Memory B cell (primary cell): ENCODE measurements at places on chromosomes 2 and 18.
A peak's percentile ranks its signal among the peaks of the same experiment; 100 is the strongest.

- no peak for DNase-seq
Measured at GRCh38 chr2:235688511-235689426, 194.9 kb downstream of the AGAP1 start.

GRCh38 chr2:216591480-216591879 lies 41.7 kb upstream of the IGFBP2 start:
- no peak for DNase-seq

DNA sequence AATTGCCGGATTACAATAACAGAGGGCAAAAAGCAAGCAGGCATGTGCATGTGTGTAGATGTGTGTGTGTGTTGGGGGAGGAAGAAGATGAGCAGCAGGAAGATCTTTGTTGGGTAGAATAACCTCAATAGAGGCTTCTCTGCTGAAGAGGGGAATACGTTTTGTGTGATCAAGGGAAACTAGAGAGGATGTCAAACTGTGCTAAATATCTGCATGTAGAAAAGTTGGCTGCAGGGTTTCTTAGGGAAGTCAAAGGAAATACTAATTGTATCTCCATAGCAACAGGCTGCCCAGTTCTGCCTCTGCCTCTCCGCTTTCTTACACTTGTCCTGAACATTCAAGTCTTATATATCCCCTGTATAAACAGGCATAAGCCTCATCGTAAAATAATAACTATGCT lies 190.1 kb upstream of the RND3 start:
- no peak for DNase-seq

GRCh38 chr2:26202981-26203490 lies 30.1 kb downstream of the GAREM2 start:
- DNase-seq = no peak

GRCh38 chr2:230920167-230920566 lies 4.9 kb downstream of the GPR55 start:
- no peak for DNase-seq

DNA sequence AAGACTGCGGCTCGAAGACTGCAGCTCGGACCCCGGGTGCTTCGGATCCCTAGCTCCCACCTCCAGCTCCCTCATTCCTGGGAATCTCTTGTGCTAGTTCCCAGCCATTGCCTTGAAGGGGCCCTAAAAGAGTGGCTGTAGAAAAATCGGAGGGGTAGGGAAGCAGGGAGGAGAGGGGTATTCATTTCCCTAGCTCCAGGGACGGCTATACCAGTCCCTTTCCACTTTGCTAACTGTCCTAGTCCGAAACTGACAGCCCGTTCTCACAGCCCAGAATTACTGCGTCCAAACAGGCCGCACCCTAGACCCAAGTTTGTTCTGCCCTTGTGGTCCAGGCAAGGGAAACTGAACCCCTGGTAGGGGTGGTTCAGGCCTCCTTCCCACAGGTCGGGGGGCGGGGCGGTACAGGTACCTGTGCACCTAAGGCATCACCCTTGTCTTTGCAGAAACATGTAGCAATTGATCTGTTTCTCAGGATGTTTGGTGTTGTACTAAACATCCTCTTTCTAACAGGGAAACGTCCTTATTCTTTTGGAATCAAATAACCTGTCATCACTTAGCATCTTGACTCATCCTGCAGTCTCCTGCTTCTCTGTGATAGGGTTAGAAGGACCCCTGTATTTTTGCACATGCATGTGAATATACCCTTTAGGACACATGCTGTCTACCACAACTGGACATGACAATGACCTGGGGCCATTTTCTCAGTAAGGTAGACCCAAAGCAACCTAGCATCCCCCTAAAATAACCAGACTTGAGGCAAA lies 4.0 kb downstream of the EMX1 start:
- no peak for DNase-seq

- DNase-seq = no peak
Measured at GRCh38 chr2:107108556-107108955, 222.6 kb upstream of the ST6GAL2 start.

- DNase-seq = no peak
Measured at GRCh38 chr2:35931626-35932025, 424.0 kb upstream of the CRIM1 start.

DNA sequence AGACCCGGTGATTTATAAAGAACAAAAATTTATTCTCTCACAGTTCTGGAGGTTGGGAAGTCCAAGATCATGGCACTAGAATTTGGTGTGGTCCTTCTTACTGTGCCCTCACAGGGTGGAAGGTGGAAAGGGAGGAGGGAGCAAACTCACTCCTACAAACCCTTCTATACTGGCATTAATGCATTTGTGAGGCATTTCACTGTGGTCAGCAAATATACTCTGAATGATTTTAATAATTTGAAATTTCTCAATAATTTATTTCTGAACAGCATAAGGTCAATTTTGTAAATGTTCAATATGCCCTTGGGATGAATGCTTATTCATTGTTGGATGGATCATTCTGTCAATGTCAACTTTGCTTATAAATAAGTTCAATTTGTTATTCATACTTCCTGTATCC lies 120.6 kb downstream of the GATA6 start:
- DNase-seq = no peak

- DNase-seq = peak; percentile 42
Measured at GRCh38 chr18:51051105-51051712, 21.2 kb downstream of the SMAD4 start.

DNA sequence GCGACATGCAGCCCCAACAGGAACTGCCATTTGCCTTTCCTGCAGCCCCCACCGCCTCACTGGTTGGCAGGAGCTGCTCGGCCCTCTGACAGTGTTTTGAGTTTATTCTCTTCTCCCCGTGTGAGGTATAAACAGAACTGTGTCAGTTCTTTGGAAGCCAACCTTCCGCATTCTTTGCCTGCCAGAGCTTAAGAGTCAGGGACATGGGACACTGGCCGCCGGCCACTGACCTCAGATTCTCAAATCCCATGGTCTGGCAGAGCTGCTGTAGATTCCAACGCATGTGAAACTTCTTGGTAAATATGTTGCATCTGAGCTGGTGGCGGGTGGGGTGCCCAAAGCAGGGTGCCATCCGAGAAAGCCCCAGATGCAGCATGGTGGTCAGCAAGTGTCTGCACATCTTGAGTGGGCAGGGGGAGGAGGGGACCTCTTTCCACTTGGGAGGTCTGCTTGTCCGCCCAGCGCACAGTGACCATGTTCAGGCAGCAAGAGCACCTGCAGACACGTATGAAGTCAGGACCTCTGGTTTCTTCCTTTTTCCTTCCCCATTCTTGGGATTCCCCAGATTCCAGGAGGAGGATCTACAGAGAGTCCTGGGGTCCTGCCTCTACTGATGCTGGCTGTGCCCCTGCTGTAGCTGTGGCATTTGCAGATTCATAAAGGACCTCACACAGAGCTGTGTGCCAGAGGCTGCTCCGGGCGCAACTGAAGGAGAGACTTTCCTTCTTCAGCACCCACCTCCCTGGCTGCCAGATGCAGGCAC lies 23.8 kb downstream of the ASB18 start:
- no peak for DNase-seq

DNA sequence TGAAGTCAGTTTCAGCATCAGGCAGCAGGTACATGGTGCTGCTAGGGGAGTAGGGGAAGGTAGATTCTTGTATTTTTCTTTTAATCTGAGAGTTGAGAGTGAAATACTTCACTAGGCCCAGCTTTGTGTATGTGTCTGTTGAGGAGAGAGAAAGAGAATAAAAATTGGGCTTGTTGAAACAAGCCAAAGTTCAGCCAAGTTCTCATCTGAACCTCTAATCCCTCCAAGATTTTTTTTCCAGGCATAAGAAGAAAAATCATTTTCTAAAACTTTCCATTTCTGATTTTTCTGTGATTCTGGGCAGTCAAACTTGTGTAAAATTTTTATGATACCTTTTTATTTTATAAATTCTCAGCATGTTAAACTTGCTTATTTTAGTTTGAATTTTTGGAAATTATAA lies 55.6 kb downstream of the PTPRM start:
- DNase-seq = no peak

GRCh38 chr2:11932048-11932512 lies 185.6 kb downstream of the LPIN1 start:
- no peak for DNase-seq

DNA sequence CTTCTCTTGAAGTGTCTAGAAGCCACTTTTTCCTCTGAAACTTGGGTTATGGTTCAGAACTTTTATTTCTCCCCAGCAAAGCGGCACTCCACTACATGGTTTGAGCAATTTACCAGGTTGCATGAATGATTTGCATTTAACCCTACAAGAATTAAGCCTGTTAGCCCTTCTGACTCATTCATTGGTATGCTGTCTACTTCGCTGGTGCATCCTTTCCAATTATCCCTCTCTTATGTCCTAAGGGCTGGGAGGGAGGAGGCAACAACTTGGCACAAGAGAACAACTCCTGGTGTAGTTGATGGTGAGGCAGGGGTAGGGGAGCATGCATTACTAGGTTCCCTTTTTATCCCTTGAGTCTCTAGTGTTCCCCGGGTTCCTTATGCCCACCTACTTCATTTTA lies 293.4 kb upstream of the MEX3C start:
- DNase-seq = no peak

DNA sequence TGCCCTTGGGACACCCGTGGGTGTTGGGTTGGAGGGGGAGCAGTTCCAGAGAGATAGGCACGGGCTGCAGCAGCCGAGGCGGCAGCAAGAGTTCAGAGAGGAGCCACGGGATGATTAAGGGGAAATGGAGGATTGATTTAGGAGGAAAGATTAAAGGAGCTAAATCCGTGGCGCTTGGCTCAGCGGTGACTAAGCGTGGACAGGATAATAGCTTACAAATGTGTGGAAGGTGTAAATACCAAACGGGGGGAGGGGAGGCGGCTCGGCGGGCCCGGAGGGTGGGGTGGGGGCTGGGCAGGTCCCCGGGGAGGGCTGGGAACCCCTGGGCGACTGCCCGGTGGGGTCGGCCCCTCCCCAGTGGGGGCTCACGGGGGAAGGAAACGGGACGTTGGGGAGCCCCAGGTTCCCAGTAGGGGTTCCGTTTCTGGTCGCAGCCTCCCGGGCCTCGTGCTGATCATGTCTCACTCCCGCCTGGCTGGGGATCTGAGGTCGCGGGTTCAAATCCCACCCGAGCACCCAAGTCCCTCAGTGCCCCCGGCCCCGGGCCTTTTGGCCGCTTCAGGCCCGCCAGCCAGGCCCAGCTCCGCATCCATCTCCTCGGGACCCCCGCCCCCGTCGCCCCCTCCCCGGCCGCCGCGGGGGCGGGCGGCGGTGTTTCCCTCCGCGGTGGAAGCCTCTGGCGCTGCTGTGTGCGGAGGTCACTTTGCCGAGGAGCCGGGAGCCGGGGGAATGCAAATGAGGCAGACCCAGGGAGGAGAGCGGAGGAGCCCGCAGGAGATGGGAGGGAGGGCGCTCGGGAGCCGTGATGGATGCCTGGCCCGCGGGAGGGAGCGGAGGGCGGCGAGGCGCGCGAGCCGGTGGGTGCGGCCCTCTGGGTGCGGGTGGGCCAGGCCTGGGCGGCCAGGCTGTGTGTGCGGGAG lies 8.1 kb downstream of the ASIC4 start:
- DNase-seq = no peak

DNA sequence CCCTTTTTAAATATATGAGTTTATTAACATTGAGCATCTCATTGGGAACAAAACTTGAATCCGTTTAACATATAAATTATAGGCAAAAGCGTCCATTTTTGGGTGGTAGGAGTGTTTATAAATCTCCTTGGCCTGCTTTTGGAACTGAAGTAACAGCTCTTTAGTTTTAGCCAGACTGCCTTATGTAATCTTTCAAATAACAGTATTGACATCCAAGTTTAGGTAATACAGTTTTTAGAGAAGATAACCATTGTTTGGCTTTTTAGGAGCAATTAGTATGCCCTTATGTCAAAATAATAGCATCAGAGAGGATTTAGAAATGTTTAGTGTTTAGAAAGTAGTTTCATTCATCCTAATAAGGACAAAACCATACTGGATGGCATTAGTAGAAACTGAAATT lies 361.9 kb downstream of the ARHGAP15 start:
- no peak for DNase-seq

DNA sequence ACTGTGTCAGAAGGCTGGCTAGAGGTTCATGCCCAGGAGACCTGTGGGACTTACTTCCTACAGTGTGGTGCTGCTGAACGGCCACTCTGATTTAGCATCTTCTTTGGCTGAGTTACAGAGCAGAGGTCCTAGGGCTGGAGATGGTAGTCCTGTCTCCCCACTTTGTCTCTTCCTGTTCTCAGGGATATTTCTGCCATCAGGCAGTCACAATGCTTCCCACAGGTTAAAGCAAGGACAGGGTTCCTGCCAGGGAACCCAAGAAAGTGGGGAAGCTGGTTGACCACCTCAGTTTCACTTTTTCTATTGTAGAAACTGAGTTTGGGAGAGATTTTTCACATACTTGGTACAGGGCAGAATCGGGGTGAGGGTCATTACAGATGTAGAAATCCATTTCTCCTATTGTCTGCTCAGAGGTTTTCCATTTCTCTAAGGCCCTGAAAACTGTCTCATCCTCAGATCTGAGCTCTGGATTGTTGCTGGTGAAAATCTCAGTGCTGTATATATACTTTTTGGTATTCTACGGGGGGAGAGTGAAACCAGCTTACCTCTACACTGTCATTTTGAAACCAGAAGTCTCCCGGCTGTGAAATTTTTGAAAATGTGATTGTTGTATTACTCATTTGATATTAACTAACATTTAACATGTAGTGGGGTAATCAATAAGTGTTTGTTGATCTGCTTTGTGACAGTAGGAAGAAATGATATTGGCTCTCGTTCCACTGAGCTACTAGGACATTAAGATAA lies 37.0 kb upstream of the MEP1B start:
- no peak for DNase-seq

DNA sequence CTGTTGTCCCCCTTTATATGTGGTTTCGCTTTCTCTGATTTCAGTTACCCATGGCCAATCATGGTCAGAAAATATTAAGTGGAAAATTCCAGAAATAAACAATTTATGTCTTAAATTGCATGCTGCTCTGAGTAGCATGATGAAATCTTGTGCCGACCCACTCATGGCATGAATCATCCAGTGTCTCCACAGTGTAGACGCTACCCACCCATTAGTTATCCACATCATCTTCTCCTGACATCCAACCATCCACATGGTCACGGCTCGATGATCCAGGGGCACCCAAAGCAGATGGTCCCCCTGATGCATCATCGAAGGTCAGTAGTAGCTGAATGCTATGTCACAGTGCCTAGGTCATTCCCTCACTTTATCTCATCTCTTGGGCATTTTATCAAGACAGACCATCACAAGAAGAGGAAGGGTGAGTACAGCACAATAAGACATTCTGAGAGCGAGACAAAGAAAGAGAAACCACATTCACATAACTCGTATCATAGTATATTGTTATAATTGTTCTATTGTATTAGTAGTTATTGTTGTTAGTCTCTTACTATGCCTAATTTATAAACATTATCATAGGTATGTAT lies 44.1 kb upstream of the ACKR3 start:
- DNase-seq = no peak

GRCh38 chr18:9726175-9726574 lies 18.1 kb downstream of the RAB31 start:
- no peak for DNase-seq

GRCh38 chr2:28997847-28998735 lies 17.0 kb downstream of the TOGARAM2 start:
- DNase-seq = no peak

GRCh38 chr2:16522031-16522831 lies 143.4 kb downstream of the CYRIA start:
- no peak for DNase-seq

- DNase-seq = no peak
Measured at GRCh38 chr2:160533482-160533881, 39.9 kb upstream of the RBMS1 start.
